Stimulated activated CD4-positive, alpha-beta T cell treated with anti-CD3 and anti-CD28 coated beads, Interleukin-12 subunit alpha, Interleukin-12 subunit beta, amount 100 ng/mL, for 48 hours (primary cell): ENCODE measurements at places on chromosomes 1 and 21.

DNA sequence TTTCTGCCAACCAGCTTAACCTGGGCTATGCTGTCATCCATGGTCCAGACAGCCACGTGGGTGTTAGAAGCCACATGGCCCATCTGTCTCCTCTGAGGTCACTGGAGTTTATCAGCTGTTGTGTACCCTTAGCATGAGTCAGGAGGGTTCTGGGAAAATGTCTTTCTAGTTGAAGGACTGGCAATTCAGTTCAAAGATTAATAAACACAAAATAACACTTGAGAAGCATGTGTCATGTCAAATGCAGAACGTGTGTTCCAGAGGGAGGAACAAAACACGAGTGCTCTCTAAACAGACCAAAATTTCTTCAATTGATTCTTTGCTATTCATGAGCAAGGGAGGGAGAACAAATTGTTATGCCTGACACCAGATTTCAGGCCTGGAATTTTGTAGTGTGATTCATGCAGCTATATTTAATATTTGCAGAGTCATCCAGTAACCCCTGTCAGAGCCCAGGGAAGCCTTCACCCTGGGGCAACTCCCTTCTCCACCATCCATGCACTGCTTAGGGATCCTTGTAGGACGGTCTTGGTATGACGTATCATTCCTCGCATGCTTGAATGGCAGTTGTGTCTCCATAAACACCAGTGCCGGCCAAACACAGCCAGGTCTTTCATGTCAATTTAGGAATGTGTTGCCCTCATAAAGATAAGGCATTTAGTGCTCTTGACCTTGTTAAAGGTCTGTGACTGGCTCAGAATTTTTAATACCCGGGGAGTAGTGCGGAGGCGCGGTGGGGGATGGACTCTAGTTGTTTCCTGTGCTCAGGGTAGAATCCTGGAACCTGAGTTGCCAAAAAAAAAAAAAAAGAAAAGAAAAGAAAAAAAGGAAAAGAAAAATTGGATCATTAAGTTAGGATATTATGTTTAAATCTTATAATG is 27.7 kb upstream of the DYRK1A start:
- DNase-seq: no peak

- no peak for DNase-seq
Observed at GRCh38 chr1:231872461-231872910, 245.9 kb downstream of the DISC1 start.

- DNase-seq: no peak
Observed at GRCh38 chr1:1947493-1947892, 28.4 kb upstream of the TMEM52 start.

DNA sequence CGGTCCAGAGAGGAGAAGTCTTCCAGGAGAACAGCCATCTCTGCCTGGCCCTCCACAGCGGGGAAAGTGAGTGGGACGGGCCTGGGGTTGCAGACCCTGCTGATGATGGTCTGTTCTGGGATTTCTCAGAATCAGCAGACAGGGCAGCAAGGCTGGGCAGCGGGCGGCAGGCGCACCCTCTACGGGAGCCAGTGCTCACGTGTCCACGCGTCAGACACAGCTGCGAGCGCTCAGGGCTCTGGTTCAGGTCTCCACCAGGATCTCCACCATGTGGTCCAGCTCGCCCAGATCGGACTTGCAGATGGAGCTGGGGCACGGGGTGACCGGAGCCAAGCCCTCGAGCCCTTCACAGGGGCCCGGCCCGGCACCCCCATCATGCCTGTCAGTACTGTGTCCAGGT is 5.5 kb downstream of the CLCA4 start:
- no peak for DNase-seq

DNA sequence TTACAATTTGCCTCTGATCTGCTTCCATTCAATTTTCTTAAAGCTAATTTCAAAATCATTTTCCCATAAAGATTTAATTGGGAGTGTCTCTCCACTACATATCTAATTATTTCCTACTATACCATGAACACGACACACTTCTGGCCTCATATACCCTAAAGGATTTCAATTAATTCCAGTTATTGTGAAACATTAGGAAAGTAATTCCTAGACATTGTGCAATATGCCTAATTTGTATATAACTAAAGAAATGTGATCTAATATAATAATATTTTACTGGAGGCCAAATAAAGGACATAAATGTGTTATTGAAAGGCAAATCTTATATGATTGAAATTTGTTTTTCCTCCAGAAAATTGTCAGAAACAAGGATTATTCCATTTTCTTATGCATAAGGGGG is 727.2 kb upstream of the ADGRL2 start:
- no peak for DNase-seq

GRCh38 chr1:168709405-168710363 is 19.3 kb downstream of the DPT start:
- no peak for DNase-seq

- DNase-seq: no peak
Observed at GRCh38 chr21:39737376-39738000, 7.5 kb upstream of the IGSF5 start.

DNA sequence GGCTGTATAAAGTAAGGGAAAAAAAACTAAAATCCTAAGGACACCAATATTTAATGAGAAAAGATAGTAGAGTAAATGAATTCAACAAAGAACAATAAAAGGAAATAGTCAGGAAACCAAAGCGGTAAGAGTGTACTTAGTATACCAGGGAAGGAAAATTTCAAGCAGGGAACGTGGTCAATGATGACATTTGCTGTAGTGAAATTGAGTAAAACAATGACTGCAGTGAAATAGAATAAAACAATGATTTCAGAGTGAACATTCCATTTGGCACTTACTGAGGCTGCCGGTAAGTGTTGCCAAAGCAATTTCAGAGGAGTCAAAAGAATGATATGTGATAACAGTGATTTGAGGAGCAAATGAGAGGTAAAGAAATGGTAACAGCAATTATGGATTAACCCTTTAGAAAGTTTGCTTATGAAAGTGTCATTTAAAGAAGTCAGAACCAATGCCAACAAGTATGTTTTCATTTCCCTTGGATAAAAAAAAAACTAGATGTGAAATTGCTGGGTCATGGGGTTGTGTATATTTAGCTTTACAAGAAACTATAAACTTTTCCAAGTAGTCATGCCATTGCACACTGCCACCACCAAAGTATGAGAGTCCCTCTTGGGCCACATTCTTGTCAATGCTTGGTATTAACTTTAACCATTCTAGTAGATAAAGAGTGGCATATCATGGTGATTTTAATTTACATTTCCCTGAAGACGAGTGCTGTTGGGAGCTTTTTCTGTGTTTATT is 50.5 kb downstream of the VCAM1 start:
- DNase-seq: no peak

GRCh38 chr1:112466078-112466660 is 42.6 kb upstream of the WNT2B start:
- peak; percentile 83 for DNase-seq

DNA sequence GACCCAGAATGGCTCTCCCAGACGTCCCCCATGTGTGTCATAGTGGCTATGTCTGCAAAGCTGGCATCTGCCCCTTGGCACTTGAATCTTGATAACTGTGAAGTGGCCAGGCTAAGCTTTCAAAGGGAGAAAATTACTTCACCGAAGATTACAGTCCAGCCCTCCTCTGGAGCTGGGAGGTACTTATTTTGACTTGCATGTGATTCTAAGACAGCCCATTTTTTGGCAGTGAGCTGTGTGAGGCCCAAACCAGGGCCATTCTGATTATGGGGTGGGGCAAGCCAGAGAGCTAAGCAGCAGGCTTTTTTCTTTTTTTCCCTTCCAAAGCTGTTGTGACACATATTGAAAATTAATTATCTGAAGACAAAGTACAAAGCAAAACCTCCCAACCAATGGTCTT is 42.1 kb upstream of the C8B start:
- no peak for DNase-seq

DNA sequence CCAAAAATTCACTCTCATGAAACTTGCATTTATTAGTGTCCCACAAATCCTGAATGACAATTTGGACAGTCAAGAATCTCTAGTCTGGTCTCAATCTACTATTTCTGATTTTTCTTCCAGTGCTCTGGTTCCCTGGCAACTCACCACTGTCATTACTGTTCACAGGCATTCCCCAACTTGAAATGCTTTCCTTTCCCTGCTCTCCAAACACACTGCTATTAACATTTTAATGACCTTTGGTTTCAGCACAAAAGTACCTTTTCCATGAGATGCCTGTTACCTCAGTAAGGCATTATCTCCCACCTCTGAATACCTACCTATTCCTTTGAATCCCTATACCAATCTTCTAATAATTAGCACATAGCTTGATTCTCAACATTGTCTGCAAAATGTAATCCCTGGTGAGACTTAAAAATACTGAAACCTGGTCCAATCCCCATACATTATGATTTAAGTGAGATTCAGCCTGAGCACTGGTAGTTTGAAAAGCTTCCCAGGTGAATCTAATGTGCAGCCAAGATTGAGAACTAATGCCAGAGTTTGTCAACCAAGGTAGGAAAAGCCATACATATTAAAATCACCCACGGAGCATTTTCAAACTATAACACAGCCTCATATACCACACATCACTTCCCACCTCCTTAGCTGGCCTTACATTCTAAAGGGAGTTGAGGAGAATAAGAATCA is 11.7 kb upstream of the ANGPTL3 start:
- no peak for DNase-seq

- no peak for DNase-seq
Observed at GRCh38 chr1:96588416-96588995, 133.1 kb upstream of the PTBP2 start.

DNA sequence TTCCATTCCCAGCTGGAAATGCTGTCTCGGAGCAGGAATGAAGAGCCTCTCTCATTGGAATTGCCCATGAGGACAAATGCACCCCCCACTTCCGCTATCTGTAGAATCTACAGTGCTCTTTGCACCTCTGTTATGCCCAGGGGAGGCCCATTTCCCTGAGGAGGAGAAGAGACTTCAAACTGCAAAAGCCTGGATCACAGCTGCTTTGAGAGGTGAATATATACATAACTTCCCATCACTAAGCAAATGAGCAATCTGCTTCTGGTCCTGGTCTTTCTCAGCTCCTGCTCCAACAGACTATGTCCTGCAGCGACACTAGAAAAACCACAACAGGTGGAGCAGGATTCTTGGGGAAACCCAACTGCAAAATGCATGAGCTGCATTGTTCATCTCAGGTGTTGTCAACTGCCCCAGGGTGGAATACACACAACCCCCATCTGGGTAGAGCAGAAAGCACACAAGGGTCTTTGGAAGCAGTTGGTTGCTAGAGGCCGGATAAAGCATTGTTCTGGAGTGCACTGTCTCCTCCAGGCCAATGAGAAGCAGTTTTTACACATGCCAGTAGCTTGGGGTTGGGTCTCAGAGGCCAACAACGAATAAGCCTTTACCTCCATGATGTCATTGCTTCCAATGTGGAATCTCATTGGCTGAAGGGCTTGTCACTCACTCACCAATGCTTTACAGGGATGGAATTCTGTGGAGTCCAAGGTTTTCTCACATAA is 67.7 kb upstream of the RAB4A start:
- no peak for DNase-seq

GRCh38 chr21:37696936-37697335 is 219.3 kb downstream of the KCNJ6 start:
- DNase-seq: no peak

GRCh38 chr1:39129514-39129913 is 75.0 kb upstream of the MACF1 start:
- no peak for DNase-seq

GRCh38 chr1:202143011-202143767 is 1.3 kb downstream of the ARL8A start:
- no peak for DNase-seq

- DNase-seq: no peak
Observed at GRCh38 chr1:200384818-200385390, 24.9 kb downstream of the ZNF281 start.

GRCh38 chr1:99623554-99623953 is 22.4 kb upstream of the PALMD start:
- DNase-seq: no peak

GRCh38 chr1:188642704-188643103 is 1814.0 kb downstream of the PLA2G4A start:
- no peak for DNase-seq

GRCh38 chr1:235571482-235571881 is 67.2 kb upstream of the B3GALNT2 start:
- DNase-seq: no peak

GRCh38 chr1:15540186-15540585 is 13.5 kb downstream of the DNAJC16 start:
- no peak for DNase-seq

DNA sequence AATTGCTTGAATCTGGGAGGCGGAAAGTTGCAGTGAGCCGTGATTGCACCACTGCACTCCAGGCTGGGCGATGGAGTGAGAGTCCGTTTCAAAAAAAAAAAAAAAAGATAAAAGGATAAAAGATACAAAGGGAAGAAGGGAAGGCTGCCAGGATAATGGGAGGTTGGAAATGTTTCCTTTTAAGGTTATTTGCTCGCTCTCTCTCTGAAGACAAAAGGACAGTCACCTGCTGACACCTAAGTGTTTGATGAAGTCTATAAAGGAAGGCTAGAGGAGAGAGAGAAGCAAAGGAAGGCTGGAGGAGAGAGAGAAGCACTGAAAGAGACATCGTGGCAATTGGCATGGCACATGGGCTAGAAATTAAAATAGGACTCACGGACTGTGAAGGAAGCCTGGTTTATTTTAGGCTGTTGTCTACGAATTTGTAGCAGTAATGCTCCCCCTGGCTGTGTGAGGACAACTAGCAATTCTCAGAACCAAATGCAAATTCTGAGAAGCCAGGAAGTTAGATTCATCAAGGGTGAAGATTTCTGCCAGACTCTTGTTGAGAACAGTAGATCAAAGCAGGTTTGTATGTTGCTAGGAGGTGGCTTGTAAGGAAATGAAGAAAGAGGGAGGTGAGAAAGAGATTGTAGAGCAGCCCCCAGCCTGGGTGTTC is 154.2 kb downstream of the ZP4 start:
- DNase-seq: no peak

- peak; percentile 12 for DNase-seq
Observed at GRCh38 chr1:101567582-101568189, 330.9 kb downstream of the S1PR1 start.
